ENCODE measurements at places on chromosomes 5 and 9.
A peak's percentile ranks its signal among the peaks of the same experiment; 100 is the strongest.

GRCh38 chr9:124019771-124020519, 8.4 kb downstream of the LHX2 start:
- no peak for ATAC-seq

DNA sequence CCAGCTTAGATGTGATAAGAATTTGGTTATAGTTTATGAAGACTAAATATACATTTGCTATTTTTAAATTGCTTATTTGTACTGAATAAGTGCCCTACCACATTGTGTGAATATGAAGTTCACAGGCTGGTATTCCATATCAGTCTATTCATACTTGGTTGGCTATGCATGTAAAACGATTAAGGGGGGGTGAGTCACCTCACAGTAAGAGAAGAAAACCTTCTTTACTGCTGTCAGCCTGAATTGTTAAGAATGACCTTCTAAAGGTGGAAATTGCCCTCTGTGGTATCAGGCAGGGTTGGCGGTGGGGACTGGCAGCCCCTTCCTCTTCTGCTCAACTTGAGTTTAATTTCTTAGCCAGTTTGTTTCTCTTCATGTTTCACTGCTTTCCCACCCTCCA, 127.0 kb upstream of the RPS23 start:
- no peak for ATAC-seq

- ATAC-seq = no peak
Measured at GRCh38 chr5:84259283-84260045, 125.2 kb downstream of the EDIL3 start.

DNA sequence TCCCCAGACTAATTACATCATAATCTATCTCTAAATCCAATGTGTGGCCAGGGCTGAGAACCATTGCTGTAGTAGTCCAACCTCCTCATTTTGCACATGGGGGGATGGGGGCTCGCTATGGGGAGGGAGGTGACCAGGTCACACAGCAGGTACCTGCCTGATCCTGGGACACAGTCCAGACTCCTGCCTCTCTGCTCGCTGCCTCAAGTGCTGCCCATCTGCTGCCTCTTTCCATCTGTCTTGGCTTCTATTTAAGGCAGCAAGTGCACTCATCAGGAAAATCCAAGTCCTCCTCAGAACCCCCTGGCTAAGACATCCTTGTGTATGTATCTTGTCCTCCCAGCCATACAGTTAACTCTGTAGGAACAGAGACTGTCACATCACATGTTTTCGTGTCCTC, 57.7 kb upstream of the FRRS1L start:
- ATAC-seq = no peak

- no peak for ATAC-seq
Measured at GRCh38 chr5:128409166-128409800, 128.8 kb downstream of the FBN2 start.

DNA sequence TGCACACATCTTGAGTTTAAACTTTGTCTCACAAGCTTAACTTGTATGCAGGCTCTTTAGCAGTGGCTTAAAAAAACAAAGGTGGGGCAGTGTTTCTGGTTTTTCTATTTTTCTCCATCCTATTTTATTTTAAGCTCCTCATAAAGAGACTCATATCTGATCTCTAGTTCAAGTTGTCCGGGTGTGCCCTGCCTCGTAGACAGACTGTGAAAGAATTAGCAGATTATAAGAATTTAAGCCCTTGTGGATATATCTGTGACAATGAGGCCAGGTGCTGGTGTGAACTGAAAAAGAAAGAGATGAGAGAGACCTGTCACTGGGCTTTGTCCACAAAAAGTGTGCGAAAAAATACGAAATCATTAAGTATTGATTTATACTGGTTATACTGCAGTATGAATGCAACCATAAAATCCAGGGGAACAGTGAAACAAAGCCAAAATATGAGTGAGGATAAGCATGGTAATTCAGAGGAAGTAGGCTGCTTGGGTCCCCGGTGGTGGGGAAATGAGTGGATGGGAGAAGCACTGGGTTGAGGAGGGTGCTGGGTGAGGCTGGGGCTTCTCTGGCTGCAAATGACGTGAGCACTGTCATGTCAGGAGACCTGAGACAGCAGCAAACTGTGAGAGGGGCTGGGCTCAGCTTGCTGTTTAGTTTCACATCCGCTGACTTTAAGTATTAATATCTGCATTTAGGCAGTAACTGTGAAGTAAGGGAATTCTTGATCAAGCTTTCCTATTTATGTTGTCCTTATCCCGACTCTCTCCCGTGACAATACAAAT, 179.7 kb upstream of the ANKRD55 start:
- peak; percentile 41 for ATAC-seq

DNA sequence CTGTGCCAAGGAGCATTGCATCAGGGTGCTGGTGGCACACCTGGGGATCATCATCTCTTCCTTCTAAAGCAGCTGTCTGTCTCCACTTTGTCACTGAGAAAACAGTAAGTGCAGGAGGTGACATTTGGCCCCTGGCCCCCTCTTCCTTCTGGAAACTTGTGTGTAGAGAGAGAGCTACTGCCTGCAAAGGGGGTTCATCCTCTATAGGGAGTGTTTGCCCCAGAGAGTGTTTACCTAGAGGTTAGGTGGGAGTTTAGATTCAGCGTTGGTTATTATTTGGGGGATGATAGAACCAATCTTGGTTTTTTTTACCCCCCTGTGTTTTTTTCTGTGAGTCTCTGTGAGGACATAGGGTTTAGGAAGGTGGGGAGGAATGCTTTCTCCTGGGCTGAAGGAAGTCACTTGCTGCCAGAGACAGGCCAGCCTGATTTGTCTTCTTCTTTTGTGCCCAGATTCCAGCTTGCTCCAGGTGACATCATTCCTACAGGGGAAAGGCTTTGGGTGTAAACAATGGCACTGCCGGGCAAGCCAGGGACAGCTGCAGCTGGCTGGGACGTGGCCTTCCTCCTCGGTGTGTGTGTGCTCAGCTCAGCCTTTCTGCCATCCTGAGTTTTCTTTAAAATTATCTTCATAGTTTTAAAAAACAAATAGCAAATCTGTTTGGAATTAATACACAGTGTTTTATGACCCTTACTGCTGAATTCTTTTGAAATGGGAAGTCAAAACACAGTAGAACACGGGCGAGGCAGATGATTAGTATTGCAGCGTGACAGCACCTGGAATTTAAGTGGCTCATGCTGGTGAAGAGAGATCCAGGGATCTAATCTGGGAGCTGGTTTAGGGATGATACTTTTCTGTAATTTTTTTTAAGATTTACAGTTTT, 24.5 kb downstream of the PRRC2B start:
- ATAC-seq = no peak

- no peak for ATAC-seq
Measured at GRCh38 chr5:143244990-143245389, 158.5 kb downstream of the NR3C1 start.

- no peak for ATAC-seq
Measured at GRCh38 chr9:88678008-88678407, 143.0 kb downstream of the NXNL2 start.

DNA sequence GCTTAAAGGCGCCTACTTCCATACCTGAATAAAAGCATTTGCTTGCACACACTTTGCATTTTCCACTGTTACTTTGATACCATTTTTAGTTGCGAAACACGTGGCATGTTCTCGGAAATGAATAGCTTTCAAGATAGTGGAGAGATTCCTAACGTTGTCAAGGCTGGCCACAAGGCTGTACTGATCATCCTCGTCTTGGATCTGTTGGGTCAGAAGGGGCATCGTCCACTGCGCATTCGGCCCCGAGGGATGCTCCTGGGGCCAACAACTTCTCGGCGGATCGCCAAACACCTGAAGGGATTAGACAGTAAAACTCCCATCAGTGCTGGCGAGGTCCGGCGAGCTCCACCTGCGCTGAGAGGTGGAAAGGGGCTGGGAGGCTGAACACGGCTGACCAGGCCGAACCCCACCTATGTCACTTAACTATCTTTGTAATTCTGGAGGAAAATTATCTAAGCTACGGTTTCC, 599 bp downstream of the RAD1 start:
- no peak for ATAC-seq

DNA sequence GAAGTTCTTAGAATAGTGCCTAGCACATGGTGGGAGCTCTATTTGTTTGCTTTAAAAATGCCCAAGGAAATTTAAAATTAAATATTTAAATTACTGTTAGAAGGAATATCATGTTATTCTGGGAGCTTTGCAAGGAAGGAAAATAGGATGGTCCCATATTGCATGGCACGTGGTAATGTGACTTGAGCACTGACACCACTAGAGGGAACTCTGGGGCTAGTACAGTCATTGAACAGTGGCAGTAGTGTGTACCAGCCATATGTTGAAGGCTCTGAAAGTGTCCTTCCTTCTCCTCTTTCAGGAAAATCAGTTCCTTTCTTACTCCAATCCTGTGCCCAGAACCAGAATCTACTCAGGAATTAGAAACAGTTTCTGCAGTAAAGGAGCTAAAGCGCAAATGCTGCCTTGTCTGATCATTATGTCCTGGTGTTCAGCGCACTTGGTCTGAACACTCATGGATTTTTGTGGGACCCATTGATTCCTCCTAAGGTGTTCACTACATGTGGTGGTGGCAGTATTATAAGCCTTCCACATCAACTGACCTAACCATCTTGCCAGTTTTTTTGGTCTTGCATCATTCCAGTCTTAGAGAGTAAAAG, 54.1 kb downstream of the GDA start:
- ATAC-seq = no peak

- no peak for ATAC-seq
Measured at GRCh38 chr9:129483415-129484351, 137.2 kb downstream of the C9orf50 start.

DNA sequence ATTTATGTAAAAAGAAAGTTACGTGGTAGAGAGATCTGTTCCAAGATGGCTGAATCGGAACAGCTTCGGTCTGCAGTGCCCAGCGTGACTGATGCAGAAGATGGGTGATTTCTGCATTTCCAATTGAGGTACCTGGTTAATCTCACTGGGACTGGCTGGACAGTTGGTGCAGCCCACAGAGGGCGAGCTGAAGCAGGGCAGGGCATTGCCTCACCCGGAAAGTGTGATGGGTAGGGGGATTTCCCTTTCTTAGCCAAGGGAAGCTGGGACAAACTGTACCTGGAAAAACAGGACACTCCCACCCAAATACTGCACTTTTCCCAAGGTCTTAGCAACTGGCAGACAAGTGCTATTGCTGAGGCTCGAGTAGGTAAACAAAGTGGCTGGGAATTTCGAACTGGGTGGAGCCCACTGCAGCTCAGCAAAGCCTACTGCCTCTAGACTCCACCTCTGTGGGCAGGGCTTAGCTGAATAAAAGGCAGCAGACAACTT, 13.1 kb upstream of the HSD17B4 start:
- ATAC-seq = no peak

Measured in activated CD4-positive, CD25-positive, alpha-beta regulatory T cell treated with anti-CD3 and anti-CD28 coated beads, Interleukin-2, amount 50 U/mL, for 24 hours (primary cell).